Smooth muscle cell of trachea (primary cell): ENCODE measurements at places on chromosomes 1 and 21. TPM values are rescaled to one million over a fixed set of nuclear protein-coding genes. Genes with fewer than 3 reads are reported as not detected.

TTLL7 gene
- total RNA-seq, result 18.7 and 31.6 TPM in 2 replicates

ILDR2 gene
- total RNA-seq, result under 0.01 and 0.17 TPM in 2 replicates

SAMSN1 gene
- total RNA-seq, result 0.15 and 0.17 TPM in 2 replicates

DSTYK gene
- total RNA-seq, result 35.2 and 38.4 TPM in 2 replicates

GREM2 gene
- 5.5 and 7.7 TPM in 2 replicates for total RNA-seq

MYOG gene
- total RNA-seq, result not detected in 2 replicates
